A549 treated with Hydrocortisone at 1 μM for 4 hours (cell line): ENCODE measurements at places on chromosomes 4 and X. TPM values are rescaled to one million over a fixed set of nuclear protein-coding genes. Genes with fewer than 3 reads are reported as not detected.

MAGEA1 gene
- total RNA-seq, result 0.05 to 0.09 TPM (median 0.06 TPM) in 4 of 5 replicates, not detected in the other

MAGEC1 gene
- total RNA-seq, result 0.02 to 0.05 TPM (median 0.02 TPM) in 3 of 5 replicates, not detected in the others

PDE6B gene
- total RNA-seq, result not detected in 5 replicates

ELK1 gene
- total RNA-seq, result 34.9 to 38.6 TPM (median 35.6 TPM) in 5 replicates

EXOC1L gene
- not detected in 5 replicates for total RNA-seq
